ENCODE measurements at places on chromosomes 12 and 14. TPM values are rescaled to one million over a fixed set of nuclear protein-coding genes. Genes with fewer than 3 reads are reported as not detected.

- DNase-seq, result no peak
Observed at GRCh38 chr14:94582199-94582750, 1.0 kb downstream of the SERPINA5 start.

DNA sequence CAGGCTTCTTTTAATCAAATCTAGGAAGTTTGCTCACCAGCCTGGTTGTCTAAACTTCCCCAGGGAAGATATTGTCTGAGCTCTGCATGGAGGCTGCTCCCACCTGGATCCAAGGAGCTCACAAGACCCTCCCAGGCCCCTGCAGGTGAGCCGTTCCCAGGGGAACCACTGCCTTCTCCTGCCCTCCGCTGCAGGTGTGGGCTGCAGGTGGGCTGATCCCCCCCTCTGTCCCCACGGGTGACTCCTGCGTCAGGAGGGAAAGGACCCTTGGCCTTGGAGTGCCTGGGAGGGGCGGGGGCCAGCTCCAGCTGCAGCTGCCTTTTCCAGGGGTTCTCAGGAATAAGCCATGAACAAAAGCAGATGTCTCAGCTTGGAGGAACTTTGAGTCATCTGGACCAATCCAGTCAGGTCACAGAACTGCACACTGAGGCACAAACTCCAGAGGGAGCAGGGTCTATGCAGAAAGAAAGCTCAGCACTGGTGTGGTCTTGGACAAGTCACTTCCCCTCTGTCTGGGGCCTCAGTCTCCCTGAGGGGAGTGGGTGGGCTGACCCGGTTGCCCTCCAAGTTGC lies 246.6 kb upstream of the RTL1 start:
- DNase-seq, result no peak

GRCh38 chr14:50573862-50574261 lies 13.9 kb downstream of the ATL1 start:
- no peak for DNase-seq

- no peak for DNase-seq
Observed at GRCh38 chr12:19192710-19193109, 63.2 kb downstream of the PLEKHA5 start.

GRCh38 chr12:53211476-53212381 lies 4.7 kb upstream of the ITGB7 start:
- no peak for DNase-seq

DNA sequence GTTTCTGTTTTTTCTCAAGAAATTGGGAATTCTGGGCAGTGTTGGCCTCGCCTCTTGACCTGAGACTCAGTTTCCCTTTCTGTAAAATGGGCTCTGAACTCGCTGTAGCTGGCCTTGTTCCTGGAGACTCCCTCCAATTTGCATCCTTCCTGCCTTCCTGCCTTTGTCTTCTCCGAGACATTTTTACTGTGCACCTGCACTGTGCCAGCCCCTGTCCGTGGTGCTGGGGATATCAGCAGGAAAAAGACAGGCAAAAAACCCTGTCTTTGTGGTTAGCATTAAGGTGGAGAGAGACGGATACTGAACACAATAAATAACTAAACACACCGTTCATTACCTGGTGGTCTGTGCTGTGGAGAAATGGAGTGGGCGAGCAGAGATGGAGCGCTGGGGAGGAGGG lies 129.8 kb downstream of the AACS start:
- no peak for DNase-seq

GRCh38 chr14:88616697-88617096 lies 53.9 kb downstream of the ZC3H14 start:
- DNase-seq, result no peak

GRCh38 chr12:65986047-65986446 lies 144.5 kb downstream of the LLPH start:
- DNase-seq, result no peak

GRCh38 chr12:118734266-118734665 lies 247.1 kb upstream of the SRRM4 start:
- no peak for DNase-seq

- no peak for DNase-seq
Observed at GRCh38 chr12:47385653-47386052, 305.9 kb upstream of the AMIGO2 start.

DNA sequence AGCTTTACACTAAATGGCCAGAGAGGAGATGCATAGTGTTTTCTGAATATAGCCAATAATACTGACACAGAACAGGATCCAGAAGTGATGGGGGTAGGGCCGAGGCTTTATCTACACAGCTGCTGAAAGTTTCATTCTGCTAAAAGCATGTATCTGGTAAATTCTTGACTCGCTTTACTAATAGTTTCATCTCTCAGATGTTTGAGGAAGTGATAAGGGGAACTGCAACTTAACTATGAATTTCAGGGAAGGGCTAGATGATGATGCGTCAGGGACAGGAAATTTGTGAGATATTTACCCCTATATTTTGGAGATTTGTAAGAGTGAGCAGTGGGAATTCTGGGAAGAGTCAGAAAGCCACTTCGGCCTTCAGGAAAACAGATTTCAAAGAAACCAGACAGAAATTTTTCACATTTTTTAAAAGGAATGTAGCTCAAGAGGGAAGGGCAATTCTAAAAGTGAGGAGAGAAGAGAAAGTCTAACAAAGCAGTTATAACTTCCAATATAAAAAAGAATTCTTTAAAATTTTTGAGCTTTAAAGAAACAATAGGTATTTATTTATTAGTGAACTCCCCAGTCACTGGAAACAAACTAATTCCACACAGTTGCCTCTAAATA lies 243.1 kb downstream of the BCAT1 start:
- no peak for DNase-seq

Gene PTPN6
- not detected for total RNA-seq

Gene FSCB
- total RNA-seq, result not detected

Gene AMN1
- 26.7 TPM for total RNA-seq

Gene APOLD1
- 5.1 TPM for total RNA-seq
